ENCODE measurements at places on chromosomes 16 and 17. TPM values are rescaled to one million over a fixed set of nuclear protein-coding genes. Genes with fewer than 3 reads are reported as not detected.

Gene ABI3
- total RNA-seq, result 1.2 TPM

Gene OR1A1
- total RNA-seq, result not detected

Gene SP6
- total RNA-seq, result not detected

Gene FOXC2
- 0.17 TPM for total RNA-seq

Gene MT1A
- total RNA-seq, result 17.3 TPM

DNA sequence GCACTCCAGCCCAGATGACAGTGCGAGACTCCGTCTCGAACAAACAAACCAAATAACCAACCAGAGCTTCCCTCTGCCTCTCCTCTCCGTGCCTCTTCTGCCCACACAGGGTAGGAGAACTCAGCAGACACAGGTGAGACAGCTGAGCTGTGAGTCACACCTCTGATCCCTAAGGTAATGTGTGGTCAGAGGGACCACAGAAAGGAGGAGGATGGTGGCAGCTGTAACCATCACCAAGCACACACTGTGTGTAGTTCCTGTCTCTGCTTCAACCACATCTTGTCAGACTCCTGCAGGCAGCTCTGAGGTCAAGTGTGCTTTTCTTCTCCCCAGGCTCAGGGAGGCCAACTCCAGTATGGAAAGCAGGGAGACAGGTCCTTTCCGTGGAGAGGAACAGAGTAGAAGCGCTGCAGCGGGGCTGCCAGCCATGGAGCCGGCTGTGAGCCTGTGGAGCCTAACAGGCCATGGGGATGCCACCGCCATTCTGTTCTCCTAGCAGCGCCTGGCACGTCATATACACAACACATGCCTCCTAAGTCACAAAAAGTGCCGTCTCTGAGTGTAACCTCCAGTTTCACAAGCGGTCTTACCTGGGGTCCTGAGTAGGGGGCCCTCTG lies 7.1 kb downstream of the NUDT16L1 start:
- no peak overlapping the region for H3K4me3 ChIP-seq
- DNase-seq, result no peak
- no peaks in the 10 kb centered on the region for H3K36me3 ChIP-seq
- peaks cover 3% of the 10 kb centered on the region for H3K4me1 ChIP-seq

GRCh38 chr17:2435862-2436261 lies 35.0 kb upstream of the MNT start:
- H3K27me3 ChIP-seq, result no peaks in the 10 kb centered on the region
- no peak overlapping the region for H3K27ac ChIP-seq
- H3K4me3 ChIP-seq, result no peak overlapping the region
- H3K36me3 ChIP-seq, result no peaks in the 10 kb centered on the region
- H3K4me1 ChIP-seq, result no peaks in the 10 kb centered on the region
- DNase-seq, result no peak

DNA sequence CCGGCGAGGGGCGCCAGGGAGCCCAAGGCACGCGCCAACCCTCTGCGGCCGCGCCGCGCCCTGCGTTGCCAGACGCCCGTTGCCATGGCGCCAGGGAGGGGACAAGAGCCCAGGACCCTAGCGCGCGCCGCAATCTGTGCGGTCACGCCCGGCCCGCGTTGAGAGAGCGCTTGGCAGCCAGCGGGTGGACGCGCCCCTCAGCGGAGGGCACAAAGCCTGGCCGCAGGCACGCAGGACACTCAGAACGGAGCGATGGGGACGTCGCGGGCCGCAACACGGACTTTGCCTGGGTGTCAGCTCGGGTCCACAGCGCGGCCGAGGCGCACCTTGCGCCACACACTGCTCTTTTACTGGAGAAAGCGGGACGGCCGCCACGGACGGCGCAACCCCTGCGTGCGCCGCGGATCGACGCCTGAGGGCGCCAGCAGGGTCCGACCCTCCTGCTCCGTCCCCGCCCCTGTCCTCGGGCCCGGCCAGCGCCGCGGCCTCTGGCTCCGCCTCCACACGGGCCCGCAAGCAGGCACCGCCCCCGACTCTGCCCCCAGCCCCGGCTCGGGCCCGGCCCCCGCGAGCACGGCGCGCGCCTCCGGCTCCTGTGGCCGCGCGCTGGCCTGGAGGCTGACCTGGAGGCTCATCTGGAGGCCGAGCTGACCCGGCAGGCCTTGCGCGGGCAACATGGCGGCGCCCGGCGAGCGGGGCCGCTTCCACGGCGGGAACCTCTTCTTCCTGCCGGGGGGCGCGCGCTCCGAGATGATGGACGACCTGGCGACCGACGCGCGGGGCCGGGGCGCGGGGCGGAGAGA lies at the start of gene GFER:
Gene GFER (plus strand): TSS at position 650 of the 803 bp plus-strand sequence. CDS start 26 bp downstream, at position 676.
- H3K4me1 ChIP-seq, result peaks cover 25% of the 10 kb centered on the region
- DNase-seq, result peak; percentile 68
- H3K27ac ChIP-seq, result peak within 1 kb of the TSS; percentile 68

DNA sequence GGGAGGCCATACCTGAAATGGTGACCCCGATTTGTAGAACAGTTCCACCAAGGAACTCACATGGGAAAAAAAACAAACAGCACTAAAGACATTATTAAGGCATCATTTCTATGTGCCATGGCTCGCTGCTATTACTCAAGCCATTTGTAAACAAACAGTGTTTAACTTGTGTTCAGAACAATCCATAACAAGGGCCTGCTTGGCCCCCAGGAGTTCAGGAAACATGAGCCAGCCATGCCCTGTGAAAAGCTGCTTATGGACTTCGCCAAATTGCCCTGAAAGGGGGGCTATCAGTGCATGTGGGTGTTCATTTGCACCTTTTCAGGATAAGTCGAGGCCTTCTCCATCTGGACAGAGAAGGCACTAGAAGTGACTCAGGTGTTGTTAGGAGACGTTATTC lies 8.0 kb downstream of the POLR3K start:
- DNase-seq, result no peak
- no peaks in the 10 kb centered on the region for H3K27me3 ChIP-seq
- no peaks in the 10 kb centered on the region for H3K36me3 ChIP-seq

DNA sequence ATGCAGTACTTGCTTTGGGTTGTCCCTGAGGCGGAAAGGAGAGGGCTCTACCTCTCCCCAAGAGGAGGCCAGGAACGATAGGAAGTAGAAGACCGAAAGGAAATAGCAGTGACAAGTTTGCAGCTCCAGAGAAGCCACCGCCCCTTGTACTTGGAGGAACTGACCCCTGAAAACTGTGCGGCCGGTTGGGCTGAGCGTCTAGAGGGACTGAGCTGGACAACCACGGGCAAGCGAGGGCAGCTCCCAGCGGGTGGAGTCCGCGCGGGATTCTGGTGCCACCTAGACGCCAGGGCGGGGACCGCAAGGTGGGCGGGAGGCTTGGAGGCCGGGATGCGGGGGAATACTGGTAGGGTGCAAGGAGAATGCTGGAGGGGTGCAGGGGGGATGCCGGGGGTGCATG lies 1.3 kb upstream of the SLC6A4 start:
- no peaks in the 10 kb centered on the region for H3K36me3 ChIP-seq
- no peak overlapping the region for H3K4me3 ChIP-seq

- no peak overlapping the region for H3K27ac ChIP-seq
- H3K27me3 ChIP-seq, result no peaks in the 10 kb centered on the region
- H3K36me3 ChIP-seq, result no peaks in the 10 kb centered on the region
- H3K4me3 ChIP-seq, result no peak overlapping the region
- H3K4me1 ChIP-seq, result peaks cover 33% of the 10 kb centered on the region
- DNase-seq, result no peak
Observed at GRCh38 chr16:47392081-47392480, 68.8 kb downstream of the ITFG1 start.

- no peak for DNase-seq
- no peaks in the 10 kb centered on the region for H3K4me1 ChIP-seq
- no peaks in the 10 kb centered on the region for H3K27me3 ChIP-seq
- H3K4me3 ChIP-seq, result no peak overlapping the region
Observed at GRCh38 chr17:29168079-29168758, 12.0 kb downstream of the MYO18A start.

DNA sequence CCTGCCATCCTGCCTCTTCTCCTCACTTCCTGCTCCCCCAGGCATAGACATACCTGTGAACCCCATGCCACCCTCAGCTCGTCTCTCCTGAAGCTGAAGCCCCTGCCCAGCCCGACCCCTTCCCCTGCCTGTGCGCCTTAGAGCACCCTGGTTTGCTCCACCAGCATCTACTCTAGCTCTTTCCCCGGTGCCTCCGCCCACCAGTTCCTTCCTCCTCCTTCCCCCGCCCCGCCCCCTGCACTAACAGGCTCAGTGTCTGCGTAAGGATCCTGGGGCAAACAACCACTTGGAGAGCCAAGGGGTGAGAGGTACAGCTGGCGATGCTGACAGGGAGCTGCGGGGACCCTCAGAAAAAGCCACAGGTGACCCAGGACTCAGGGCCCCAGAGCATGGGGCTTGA lies 1.9 kb downstream of the GPR142 start:
- H3K4me3 ChIP-seq, result no peak overlapping the region
- no peak overlapping the region for H3K27ac ChIP-seq
- H3K4me1 ChIP-seq, result no peaks in the 10 kb centered on the region
- H3K27me3 ChIP-seq, result no peaks in the 10 kb centered on the region
- H3K36me3 ChIP-seq, result no peaks in the 10 kb centered on the region
- DNase-seq, result no peak

- no peaks in the 10 kb centered on the region for H3K27me3 ChIP-seq
- H3K4me3 ChIP-seq, result no peak overlapping the region
- no peak for DNase-seq
Observed at GRCh38 chr17:31051506-31051905, 43.3 kb upstream of the NF1 start.

GRCh38 chr16:17287166-17287800 lies 183.5 kb downstream of the XYLT1 start:
- no peak for DNase-seq
- no peak overlapping the region for H3K27ac ChIP-seq
- no peak overlapping the region for H3K4me3 ChIP-seq
- no peaks in the 10 kb centered on the region for H3K36me3 ChIP-seq

GRCh38 chr16:30786115-30786935 lies 680 bp downstream of the ZNF629 start:
- no peak for DNase-seq
- no peaks in the 10 kb centered on the region for H3K27me3 ChIP-seq
- peaks cover 15% of the 10 kb centered on the region for H3K4me1 ChIP-seq
- H3K4me3 ChIP-seq, result peak overlapping the region; percentile 80
- H3K36me3 ChIP-seq, result no peaks in the 10 kb centered on the region

DNA sequence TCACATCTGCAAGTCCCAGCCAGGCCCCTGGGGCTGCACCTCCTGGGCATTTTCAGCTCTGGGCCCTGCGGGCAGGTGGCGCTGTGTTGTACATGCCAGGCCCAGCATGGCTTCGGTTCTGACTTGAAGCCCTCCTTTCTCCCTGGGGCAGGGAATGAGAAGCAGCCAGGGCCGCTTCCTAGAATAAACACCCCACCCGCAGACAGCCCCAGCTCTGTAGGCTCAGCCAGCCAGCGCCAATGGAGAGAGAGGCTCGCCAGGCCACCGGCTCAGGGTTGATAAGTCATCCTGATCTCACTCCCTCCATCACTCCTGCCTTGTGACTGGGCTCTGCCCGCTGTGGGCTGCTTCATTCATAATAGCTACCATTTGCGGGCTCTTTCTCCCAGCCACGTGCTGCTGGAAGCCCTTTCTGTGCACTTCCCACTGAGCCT lies 6.0 kb upstream of the GLIS2 start:
- no peak overlapping the region for H3K27ac ChIP-seq
- H3K4me3 ChIP-seq, result no peak overlapping the region
- peaks cover 1% of the 10 kb centered on the region for H3K4me1 ChIP-seq
- DNase-seq, result no peak
- H3K36me3 ChIP-seq, result no peaks in the 10 kb centered on the region

DNA sequence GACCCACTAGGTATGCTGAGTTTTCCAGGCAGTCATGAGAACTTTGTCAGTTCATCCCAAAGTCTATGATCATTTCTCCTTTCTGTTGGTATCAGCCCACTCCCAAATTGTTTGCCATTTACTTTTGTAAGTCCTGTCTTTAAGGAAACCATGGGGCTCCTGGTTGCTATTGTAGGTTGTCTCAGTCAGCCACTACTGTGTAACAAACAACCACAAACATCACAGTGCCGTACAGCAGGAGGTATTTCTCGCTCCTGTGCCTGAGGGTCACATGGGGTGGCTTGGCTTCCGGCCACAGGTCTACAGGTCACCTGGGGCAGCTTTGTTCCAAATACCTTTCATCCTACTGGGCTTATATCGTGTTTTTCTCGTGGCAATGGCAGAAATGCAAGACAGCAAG lies 71.6 kb downstream of the C17orf67 start:
- H3K4me3 ChIP-seq, result no peak overlapping the region
- H3K27me3 ChIP-seq, result no peaks in the 10 kb centered on the region
- H3K4me1 ChIP-seq, result no peaks in the 10 kb centered on the region
- no peak for DNase-seq
- H3K27ac ChIP-seq, result no peak overlapping the region
